ENCODE measurements at places on chromosomes 3 and 15. TPM values are rescaled to one million over a fixed set of nuclear protein-coding genes. Genes with fewer than 3 reads are reported as not detected.

Gene PCSK6
- 12.0 TPM for total RNA-seq

Gene ERICH6
- total RNA-seq = not detected

Gene SCN11A
- total RNA-seq = 0.02 TPM

Gene CRABP1
- 1.3 TPM for total RNA-seq

Gene SYNPR
- total RNA-seq = not detected

Gene RARB
- 7.6 TPM for total RNA-seq

Data from A549 treated with GW870086 at 1 μM for 4 hours (cell line).